ENCODE measurements at places on chromosomes 13 and 19. TPM values are rescaled to one million over a fixed set of nuclear protein-coding genes. Genes with fewer than 3 reads are reported as not detected.
A peak's percentile ranks its signal among the peaks of the same experiment; 100 is the strongest.

Gene CYP2F1
- not detected for total RNA-seq

GRCh38 chr19:13207237-13207845 is 57.1 kb downstream of the IER2 start:
- peak; percentile 79 for DNase-seq

Gene HOMER3
- 14.9 TPM for total RNA-seq

DNA sequence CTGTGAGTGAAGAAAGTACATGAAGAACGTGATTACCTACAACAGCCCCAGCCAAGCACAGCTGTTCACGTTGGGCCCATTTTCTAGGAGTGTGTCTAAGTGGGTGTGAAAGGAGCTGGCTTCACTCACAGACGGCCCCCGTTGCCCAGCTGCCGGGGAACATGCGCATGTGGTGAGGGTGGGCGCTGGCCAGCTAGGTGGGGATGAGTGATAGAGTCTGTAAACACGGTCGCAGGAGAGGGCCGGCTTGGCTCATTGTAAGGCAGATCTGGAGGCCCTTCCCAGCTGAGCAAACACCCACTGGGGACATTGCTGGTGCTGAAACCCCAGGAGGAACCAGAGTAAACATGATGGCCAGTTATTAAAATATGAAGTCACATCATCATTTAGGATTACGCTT is 160.5 kb downstream of the TEX29 start:
- no peak for DNase-seq

DNA sequence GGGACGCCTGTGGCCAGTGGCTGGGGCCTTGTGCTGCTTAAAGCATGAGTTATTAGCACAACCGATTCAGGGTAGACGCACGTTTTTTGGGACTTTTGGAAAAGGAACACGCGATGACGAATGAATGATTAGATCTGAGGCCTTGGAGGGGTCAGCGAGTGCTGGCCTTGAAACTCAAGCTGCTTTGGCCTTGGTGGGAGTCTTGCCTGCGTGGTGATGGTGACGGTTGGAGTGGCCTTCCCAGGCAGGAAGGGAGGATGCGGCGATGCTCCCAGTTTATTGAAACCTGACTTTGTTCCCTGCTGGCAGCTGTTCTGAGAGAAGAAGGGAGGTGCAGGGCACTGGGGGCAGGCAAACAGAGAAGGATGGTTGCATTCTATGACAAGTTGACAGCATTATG is 63.1 kb upstream of the RNF113B start:
- no peak for DNase-seq

Gene SIGLEC8
- total RNA-seq = not detected

DNA sequence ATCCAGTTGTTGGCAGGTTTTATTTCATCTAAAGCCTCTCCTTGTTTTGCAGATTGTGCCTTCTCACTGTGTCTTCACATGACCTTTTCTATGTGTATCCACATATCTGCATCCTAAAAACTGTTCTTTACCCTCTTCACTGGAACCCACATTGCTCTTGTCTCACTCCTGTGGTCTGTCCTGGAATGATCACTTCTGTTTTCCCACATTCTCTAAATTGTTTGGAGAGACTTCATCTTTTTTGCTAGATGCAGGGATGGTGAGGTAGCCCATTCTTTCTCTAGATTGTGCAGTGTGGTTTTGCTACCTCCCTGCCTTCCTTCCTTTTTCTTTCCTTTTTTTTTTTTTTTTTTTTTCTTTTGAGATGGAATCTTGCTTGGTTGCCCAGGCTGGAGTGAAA is 608.6 kb upstream of the MIR17HG start:
- DNase-seq = no peak

Gene ZNF723
- not detected for total RNA-seq

- no peak for DNase-seq
Observed at GRCh38 chr13:60463787-60464186, 66.8 kb downstream of the TDRD3 start.

Gene LENG1
- total RNA-seq = 6.8 TPM

- DNase-seq = no peak
Observed at GRCh38 chr13:64414381-64414780, 2815.8 kb downstream of the PCDH9 start.

GRCh38 chr19:6267552-6268381 is 12.0 kb downstream of the MLLT1 start:
- no peak for DNase-seq

GRCh38 chr19:44924243-44924725 is 9.9 kb downstream of the APOC1 start:
- peak; percentile 41 for DNase-seq

- DNase-seq = peak; percentile 39
Observed at GRCh38 chr13:97567510-97568243, 133.7 kb downstream of the RAP2A start.

Gene PCDH17
- total RNA-seq = 5.5 TPM

Gene ZNF665
- 1.3 TPM for total RNA-seq

DNA sequence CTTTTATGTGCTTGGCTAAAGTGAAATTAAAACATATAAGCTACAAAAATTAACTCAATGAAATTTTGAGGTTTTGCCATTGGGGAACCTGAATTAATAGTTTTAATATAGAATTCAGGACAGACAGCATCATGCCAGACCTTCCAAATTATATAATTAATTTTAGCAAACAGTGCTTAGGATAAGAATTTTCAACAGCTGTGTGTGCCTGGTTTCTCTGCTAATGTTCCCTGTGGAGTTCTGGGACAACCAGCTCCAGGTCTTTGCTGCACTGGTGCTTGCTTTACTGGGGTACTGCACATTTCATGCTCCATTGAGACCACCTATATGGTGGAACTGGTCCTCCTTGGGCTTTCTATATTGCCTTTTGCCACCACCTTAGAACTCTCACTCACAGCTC is 199.5 kb downstream of the NDFIP2 start:
- no peak for DNase-seq

GRCh38 chr13:105007166-105007808 is 1528.2 kb downstream of the EFNB2 start:
- no peak for DNase-seq

GRCh38 chr13:49587311-49587847 is 2.0 kb upstream of the RCBTB1 start:
- DNase-seq = no peak

Gene ZNF681
- total RNA-seq = 1.1 TPM

DNA sequence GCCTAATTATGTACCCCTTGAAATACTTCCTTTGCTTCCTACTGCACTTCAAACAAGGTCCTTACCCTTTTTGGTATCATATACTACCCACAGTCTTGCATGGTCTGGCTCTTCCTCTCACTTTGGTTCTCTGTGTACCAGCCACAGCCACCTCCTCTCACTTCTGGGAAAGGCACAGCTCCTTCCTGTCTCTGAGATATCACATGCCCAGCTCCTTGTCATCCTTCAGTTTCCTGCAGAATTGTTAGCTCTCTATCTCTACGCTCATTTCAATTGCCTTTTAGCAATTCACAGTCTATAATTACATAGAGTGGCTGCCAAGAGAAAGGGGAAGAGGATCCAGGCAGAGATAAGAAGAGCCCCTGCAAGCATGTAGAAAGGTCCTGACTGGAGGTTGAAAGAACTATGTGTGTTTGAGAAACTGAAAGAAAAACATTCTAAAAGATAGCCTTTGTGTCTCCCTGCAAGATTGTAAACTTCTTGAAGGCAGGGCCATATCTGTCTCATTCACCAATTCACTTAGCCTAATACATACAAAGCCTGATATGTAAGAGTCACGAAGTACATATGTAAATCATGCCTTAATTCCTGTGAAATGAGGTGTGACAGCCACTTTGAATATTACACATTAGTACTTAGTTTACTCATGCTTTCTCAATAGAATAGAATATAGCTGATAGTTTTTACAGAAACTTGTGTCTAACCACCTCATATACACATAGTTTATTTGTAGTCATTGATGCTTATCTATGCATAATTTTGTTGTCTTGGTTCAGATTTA is 933.1 kb downstream of the DIAPH3 start:
- DNase-seq = no peak

Gene RPS28
- 887 TPM for total RNA-seq

GRCh38 chr19:7480222-7480969 is 8.4 kb downstream of the PEX11G start:
- DNase-seq = no peak

Gene SULT2A1
- not detected for total RNA-seq

DNA sequence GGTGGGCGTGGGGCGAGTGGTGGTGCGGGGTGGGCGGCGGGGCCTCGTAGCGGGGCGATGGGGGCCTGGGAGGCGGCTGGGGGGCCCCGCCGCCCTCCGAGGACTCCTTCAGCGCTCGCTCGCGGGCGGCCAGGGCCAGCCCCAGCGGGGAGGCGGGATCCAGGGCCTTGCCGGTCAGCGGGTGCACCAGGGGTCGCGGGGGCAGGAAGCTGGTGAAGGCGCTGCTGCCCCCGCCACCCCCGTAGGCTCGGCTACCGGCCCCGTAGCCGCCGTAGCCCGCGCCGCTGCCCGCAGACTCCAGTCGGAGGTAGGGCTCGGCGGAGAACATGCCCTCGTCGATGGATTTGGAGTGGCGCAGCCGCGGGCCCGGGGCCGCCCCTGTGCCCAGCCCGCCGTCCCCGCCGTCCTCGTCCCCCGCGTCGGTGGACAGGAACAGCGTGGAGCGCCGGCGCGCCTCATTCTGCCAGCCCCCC is 18.6 kb downstream of the C19orf81 start:
- no peak for DNase-seq

DNA sequence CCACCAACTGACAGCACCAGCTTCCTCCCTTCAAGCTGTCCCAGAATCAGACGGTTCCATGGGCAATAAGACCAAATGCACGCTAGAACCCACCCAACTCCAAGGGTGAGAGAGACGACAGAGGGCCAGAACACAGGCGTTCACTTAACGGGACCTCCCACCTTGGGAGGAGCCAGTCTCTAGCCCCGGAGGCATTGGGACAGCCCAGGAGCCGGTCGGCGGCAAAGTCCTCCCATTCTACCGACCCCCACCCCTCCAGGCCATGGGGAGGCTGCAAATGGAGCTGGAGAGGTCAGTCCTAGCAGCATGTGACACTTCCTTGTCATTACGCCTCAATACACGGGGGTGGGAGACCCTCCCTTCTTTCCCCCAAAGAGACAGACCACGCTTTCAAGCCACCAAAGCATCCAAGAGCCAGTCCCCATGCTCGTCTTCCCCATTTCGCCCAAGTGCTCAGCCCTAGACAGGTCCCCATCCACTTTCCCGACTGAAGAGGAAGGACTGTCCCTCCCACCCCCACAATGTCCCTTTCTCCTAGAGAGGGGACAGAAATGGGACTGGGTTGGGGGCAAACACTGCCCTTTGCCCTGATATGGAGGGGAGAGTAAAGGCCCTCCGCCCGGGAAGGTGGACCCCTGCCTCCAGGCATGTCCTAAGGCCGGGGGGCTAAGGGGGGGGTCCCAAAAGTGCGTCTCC is 964 bp downstream of the KHSRP start:
- DNase-seq = peak; percentile 71

GRCh38 chr13:97257228-97257755 is 35.2 kb downstream of the MBNL2 start:
- no peak for DNase-seq

DNA sequence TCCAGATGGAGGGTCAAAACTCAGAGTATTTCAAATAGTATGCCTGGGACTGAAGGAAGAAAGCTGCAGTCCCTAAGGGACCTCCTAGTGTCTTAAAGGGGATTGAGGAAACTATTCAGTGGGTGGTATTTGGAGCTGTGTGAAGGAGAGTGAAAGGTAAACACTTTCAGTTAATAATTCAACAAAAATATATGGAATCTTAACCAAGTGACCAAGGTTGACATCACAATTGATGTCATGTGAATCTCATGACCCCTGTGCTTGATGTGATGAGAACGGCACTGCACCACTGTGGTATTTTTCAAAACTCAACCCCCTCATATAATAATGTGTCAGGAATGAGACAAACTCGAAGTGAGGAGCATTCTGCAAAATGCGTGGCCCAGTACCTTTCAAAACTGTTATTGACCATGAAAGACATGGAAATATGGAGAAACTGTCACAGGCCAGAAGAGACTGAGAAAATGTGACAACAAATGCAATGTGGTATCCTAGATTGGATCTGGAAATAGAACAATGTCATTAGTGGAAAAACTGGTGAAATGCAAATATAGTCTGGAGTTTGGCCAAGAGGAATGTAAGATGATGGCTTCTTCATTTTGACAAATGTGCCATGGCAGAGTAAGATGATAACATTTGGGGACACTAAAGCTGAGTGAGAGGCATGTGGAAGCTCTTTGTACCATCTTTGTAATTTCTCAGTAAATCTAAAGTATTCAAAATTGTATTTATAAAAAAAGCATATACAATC is 553.9 kb downstream of the RFC3 start:
- no peak for DNase-seq

GRCh38 chr13:100540621-100541020 is 48.0 kb downstream of the GGACT start:
- DNase-seq = no peak

Gene DHDH
- 0.31 TPM for total RNA-seq

DNA sequence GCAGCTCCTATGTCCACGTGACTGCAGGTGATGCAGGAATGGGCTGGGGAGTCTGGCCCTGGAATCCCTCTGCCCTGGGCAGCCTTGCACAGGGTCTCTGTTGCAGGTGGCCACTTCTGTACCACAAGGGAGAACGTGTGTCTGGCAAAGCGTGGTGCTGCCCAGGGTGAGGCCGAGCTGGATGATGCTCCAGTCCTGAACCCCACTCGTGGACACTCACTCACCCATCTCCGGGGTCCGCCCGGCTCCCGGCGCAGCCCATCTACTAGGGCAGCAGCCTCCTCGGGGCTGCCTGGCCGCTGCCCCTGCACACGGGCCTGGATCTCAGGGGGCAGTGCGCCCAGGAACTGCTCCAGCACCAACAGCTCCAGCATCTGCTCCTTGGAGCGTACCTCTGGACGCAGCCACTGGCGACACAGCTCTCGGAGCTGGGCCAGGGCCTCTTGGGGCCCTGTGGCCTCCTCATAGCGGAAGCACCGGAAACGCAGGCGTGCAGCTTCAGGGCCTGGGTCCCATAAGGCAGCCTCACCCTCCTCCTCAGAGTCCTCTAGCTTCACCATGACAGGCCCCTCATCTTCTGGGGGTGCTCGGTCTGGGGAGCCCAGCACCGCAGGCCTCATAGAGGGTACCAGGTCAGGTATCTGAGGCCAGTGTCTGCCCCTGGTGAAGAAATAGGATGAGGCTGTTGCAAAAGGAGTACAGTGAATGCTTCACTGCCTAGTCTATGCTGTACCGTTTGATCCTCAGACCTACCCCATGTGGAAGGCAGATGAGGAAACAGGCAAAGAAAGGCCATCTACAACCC is 2.2 kb downstream of the MZF1 start:
- peak; percentile 53 for DNase-seq

DNA sequence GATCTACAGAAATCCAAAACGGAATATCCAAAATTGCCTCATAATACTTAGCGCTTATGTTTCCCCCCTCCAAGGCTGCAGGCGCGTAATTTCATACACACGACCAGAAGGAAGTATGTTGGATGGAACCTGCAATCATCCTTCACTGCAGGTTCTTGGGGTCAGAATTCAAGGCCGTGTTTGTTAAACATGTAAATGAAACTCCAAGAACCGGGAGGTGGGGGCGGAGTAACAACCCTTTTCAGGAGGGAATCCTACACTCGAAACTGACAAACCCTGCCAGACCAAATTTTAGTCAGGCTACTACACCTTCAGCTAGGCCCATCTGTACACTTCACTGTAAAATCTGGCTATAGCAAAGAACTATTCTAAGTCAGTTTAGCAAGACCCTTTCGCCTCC is 1.3 kb downstream of the ZNF607 start:
- DNase-seq = no peak

- no peak for DNase-seq
Observed at GRCh38 chr13:113596321-113597200, 12.0 kb downstream of the TFDP1 start.

All from right cardiac atrium (tissue), 5 donors.